ENCODE measurements at places on chromosomes 13 and 19. TPM values are rescaled to one million over a fixed set of nuclear protein-coding genes. Genes with fewer than 3 reads are reported as not detected.

DNA sequence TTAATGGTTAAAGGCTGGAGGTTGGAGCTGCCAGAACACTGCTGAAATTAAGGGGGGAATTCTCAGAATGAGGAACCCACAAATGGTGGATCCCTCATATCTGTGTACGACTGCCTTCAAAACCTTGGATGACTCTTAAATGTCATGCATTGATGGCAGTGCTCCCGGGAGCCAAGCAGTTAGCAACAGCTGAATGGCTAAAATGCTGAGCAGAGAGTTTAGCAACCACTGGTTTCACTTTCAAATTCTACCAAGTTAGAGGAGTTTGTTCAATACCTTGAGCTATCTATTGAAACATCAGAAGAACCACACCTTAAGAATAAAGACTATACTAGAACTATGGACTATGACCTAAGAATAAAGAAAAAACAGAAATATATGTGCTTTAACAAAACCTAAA, 41.4 kb downstream of the UQCRFS1 start:
- H3K4me1 ChIP-seq: peaks cover 10% of the 10 kb centered on the region
- H3K27me3 ChIP-seq: no peaks in the 10 kb centered on the region

DNA sequence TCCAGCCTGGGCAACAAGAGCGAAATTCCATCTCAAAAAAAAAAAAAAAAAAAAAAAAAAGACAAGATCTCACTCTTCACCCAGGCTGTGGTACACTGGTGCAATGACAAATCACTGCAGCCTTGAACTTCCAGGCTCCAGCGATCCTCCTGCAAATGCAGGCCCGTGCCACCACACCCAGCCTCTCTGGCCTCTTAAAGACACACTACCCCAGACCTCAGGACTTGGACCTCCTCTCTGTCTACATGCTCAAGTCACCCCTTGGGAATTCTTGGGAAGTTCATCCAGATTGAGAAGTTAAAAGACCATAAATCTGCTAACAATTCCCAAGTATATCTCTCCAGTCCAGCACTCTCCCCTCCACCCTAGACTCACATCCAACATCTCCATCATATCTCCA, 10.6 kb upstream of the HIPK4 start:
- no peak overlapping the region for H3K27ac ChIP-seq
- H3K27me3 ChIP-seq: no peaks in the 10 kb centered on the region
- peaks cover 11% of the 10 kb centered on the region for H3K4me1 ChIP-seq
- H3K4me3 ChIP-seq: no peak overlapping the region

FOXA3 gene
- total RNA-seq: not detected

GRCh38 chr19:13794398-13794756, 866 bp upstream of the ZSWIM4 start:
- H3K4me3 ChIP-seq: peak overlapping the region; percentile 87
- H3K27ac ChIP-seq: peak overlapping the region; percentile 67
- no peaks in the 10 kb centered on the region for H3K36me3 ChIP-seq
- peaks cover 26% of the 10 kb centered on the region for H3K4me1 ChIP-seq
- DNase-seq: peak; percentile 51

ZBTB32 gene
- total RNA-seq: not detected
